ENCODE measurements at places on chromosomes 1 and 21.

GRCh38 chr21:42725416-42725930 is 72.1 kb downstream of the PDE9A start:
- DNase-seq: no peak

DNA sequence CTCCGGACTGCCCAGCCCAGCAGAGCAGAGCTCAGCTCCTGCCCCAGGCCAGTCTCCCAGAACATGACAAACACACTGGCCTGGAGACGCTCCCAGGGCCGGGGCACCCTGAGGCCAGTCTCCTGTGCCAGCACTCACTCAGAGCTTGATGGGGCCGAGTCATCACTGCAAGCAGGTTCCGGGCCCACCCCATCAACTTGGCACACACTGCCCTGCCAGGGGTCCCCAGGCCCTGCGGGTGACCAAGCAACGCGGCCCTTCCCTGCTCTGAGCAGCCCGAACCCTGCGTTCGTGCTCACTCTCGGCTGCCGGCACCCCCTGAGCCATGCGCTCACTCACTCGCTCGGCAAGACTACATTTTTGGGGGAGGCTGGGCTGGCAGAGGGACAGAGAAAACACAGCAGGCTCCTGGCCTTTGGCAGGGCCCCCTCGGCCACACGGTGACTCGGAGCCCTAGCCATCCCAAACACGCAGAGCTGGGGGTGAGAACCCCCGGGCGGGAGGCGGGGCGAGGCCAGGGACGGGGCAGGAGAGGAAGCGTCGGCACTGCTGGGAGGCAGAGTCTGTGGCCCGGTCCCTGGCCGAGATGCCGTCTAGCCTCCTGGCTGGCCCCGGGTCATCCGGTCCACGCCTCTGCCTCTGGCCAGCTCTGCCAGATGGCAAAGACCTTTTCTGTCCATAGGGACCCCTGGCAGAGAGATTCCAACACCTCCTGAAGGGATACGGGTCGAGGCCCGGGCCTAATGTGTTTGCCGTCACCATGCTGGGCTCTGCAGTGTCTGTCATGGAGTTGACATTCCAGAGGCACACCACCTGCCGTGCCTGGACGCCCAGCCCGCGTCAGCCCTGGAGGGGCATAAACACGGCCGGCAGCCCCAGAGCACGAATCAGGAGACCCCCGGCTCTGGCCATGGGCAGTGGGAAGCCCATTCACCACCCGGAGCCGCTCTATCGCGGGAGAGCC is 68.0 kb downstream of the MEGF6 start:
- no peak for DNase-seq

- DNase-seq: no peak
Observed at GRCh38 chr1:20183616-20184271, 2.2 kb upstream of the UBXN10 start.

DNA sequence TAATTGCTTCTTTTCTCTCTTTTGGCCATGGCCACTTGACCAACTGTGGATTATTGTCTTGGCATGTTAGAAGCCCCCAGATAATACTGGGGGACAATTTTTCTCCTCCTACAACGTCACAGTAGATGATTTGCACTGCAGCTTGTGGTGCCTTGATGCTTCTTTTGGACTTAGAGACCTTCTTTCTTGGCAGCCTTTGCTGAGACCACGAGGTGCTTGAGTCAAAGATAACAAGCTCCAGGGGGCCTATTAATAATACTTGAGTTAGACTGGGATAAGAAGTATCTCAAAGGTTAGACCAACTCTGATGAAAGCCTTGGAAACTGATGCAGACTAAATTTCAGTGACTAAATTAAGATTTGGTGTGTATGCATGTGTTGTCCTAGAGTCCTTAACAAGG is 3.2 kb downstream of the PPP1R12B start:
- no peak for DNase-seq

- DNase-seq: no peak
Observed at GRCh38 chr1:116900471-116901365, 9.0 kb upstream of the PTGFRN start.

GRCh38 chr21:38912102-38912629 is 106.4 kb downstream of the ETS2 start:
- no peak for DNase-seq

- no peak for DNase-seq
Observed at GRCh38 chr21:36803051-36803645, 104.2 kb downstream of the SIM2 start.

DNA sequence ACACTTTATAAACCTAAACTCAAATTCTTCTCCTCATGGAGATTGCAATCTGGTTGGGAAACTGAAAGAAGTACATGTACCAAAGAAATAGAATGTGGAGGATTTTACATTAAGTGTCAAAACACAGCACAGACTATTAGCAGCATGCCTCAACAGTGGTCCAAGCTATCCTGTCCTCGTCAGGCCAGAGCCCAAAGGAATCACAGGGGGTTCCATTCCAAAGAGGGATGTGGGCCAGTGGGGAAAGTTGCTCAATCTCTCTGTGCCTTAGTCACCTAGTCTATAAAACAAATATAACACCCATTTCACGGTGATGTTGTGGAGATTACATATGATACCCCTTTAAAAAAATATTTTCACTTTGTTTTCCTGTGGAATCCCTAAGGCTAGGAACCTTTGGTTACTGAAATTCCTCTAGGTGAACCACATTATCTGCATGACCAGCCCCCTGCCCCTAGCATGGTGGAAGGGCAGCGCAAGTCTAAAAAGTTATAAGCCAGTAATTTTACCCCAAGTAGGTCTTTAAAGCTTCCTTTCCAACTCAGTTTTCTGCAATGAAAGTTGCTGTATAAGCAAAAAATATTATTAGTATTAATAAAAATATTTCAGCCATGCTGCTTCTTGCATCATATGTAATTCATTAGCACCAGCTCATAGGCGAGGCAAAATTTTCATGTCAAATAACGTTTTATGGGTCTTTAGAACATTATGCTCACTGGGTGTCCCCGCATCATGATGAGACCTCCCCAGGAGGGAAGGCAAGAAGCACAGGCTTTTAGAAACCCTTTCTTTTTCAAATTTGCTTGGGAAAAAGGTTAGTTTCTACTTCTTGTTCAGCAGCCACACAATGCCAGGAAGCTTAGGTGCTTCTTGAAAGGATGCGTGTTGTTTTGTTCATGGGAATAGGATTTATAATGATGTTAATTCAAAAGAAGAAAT is 548.8 kb upstream of the PKN2 start:
- no peak for DNase-seq

- DNase-seq: no peak
Observed at GRCh38 chr1:1599030-1599934, 653 bp downstream of the FNDC10 start.

DNA sequence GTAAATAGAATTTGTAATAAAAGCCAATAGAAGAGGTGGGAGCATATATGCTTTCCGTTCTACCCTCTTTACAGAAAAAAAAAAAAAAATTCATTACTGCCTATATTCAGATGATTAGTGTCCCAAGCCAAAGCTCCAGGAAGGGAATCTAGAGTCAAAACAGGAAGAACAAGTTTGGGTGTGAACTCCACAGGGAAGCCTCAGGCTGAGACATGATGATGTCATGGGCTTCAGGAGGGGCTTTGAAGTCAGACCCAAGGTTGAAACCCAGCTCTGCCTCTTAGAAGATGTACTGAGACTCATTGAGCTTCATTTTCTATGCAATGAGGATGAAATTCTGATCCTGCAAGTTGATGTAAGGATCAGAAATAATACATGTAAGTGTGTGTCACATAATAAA is 250.0 kb upstream of the ADGRL2 start:
- DNase-seq: no peak

GRCh38 chr1:160373696-160374095 is 6.8 kb downstream of the NHLH1 start:
- DNase-seq: no peak

DNA sequence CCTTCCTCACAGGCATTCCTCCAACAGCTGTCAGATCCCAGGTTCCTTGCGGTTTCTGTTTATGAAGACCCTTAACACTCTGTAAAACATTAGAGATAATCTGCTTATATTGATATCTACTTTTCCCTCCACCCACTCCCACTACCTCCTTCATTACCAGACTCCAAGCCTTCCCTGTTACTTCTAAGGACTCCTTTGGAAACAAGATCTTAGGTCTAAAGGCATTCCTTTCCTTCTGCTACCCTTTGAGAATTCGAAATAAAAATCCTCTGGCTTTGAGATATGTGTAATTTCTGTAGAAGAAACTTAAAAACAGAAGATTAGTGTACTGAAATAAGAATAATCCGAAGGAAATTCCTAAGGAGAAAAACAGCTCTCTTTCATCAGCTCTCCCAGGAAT is 23.7 kb upstream of the LYPLAL1 start:
- no peak for DNase-seq

- DNase-seq: no peak
Observed at GRCh38 chr1:24946861-24947658, 17.0 kb upstream of the RUNX3 start.

DNA sequence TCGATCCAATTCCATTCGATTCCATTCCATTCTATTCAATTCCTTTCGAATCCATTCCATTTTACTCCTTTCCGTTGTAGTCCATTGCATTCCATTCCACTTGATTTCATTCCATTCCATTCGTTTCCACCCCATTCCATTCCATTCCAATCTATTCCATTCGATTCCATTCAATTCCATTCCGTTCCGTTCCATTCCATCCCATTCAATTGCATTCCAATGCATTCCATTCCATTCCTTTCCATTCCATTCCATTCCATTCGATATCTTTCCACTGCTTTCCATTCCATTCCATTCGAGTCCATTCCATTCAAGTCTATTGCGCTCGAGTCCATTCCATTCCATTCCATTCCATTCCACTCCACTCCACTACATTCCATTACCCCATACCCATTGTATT is 2568.7 kb upstream of the TPTE start:
- DNase-seq: no peak

GRCh38 chr1:205210756-205211168 is 740 bp downstream of the DSTYK start:
- no peak for DNase-seq

Measured in DMS 273 treated with DMSO at 0.1 percent for 48 hours (cell line).